ENCODE measurements at places on chromosomes 13 and 19. TPM values are rescaled to one million over a fixed set of nuclear protein-coding genes. Genes with fewer than 3 reads are reported as not detected.

EBI3 gene
- total RNA-seq, result 0.36 TPM

PABPC3 gene
- 0.27 TPM for total RNA-seq

FCHO1 gene
- 25.9 TPM for total RNA-seq

ZNF625 gene
- total RNA-seq, result 23.8 TPM

LIM2 gene
- total RNA-seq, result not detected

GRCh38 chr13:73667756-73668155 lies 466.4 kb downstream of the KLF12 start:
- no peak for DNase-seq

- DNase-seq, result peak; percentile 71
Measured at GRCh38 chr13:32427852-32428580, at the start of gene N4BP2L1. Gene N4BP2L1, minus strand, starts transcription at chr13:32428130. Its CDS starts 48 bp downstream, at chr13:32428082.

GRCh38 chr13:37482331-37482730 lies 116.2 kb downstream of the POSTN start:
- DNase-seq, result no peak

GRCh38 chr19:3463714-3464586 lies 16.4 kb downstream of the SMIM24 start:
- no peak for DNase-seq

GRCh38 chr13:90416519-90416918 lies 931.0 kb upstream of the MIR17HG start:
- no peak for DNase-seq

DNA sequence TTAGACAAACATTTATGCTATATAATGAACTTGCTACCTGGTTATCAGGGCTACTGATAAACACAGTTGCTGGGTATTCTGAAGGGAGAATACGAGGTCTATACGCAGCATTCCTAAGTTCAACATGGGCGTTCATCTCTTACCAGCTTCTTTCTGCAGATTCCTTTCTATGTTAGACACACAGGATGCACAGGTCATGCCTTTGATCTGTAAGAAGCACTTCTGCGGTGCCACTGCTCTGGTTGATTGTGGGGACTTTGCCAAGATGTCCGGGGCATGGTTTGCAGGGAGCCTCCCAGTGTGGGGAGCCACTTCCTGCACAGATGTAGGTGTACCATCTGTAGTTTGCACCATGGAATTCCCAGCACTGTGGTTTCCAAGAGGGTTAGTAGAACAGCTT lies 40.9 kb downstream of the ATP7B start:
- no peak for DNase-seq
